AG09309 (cell line): ENCODE measurements at places on chromosomes 6 and 20.

DNA sequence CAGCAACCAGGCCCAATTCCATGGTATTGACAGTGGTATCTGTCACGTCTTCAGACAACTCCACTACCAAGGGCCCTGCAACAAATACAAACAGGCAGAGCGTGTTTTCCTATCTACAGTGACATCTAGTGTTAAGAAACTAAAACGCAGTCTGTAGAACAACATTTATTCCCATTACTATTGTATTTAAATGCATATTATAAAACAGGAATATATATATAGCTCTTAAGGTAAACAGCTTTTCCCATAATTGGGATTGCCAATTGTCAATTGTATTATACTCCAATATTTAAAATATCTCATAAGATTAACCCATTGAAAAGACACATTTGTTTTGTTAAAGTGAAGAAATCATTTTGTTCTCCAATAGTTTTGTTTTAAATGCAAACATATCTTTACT, 97.2 kb downstream of the KIF16B start:
- no peak for DNase-seq

- no peak for DNase-seq
Measured at GRCh38 chr6:47420394-47421371, 56.9 kb upstream of the CD2AP start.

DNA sequence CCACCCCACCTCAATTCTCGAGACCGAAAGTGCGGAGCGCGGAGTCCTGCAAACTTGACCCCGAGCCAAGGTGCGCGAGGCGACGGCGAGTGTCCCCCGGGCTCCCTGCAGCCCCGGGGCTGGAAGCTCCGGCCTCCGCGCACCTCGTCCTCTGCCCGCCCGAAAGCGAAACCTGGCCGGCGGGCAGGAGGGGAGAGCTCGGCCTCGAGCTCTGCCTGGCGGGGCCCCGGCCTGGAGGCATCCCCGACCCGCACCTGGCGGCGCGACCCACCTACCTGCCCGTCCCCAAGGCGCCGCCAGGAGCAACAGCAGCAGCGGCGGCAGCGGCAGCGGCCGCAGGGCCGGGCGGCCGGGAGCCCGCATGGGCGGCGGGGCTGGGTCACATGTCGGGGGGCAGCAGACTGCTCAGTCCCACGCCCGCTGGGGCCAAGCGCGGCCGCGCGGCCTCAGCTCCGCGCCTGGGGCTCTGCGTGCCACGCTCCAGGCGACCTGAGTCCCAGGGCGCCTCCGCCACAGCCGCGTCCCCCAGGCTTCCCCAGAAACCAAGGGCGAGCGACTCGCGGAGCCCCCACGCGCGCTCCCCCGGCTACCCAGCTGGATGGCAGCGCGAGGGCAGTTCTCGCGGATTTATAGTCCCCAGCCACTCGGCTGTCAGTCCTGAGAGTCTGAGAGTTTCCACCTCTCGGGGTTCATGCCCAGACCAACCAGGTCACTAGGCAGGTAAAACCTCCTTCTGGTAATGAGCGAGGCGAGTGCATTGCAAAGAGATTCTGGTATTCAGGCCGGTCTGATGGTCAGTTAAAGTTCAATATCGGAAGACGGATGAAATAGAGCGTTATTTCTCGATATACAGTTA, at the start of gene IL20RA:
Gene IL20RA (minus strand): TSS at position 600 of the 856 bp plus-strand sequence. CDS start 237 bp downstream, at position 363.
- DNase-seq: no peak

DNA sequence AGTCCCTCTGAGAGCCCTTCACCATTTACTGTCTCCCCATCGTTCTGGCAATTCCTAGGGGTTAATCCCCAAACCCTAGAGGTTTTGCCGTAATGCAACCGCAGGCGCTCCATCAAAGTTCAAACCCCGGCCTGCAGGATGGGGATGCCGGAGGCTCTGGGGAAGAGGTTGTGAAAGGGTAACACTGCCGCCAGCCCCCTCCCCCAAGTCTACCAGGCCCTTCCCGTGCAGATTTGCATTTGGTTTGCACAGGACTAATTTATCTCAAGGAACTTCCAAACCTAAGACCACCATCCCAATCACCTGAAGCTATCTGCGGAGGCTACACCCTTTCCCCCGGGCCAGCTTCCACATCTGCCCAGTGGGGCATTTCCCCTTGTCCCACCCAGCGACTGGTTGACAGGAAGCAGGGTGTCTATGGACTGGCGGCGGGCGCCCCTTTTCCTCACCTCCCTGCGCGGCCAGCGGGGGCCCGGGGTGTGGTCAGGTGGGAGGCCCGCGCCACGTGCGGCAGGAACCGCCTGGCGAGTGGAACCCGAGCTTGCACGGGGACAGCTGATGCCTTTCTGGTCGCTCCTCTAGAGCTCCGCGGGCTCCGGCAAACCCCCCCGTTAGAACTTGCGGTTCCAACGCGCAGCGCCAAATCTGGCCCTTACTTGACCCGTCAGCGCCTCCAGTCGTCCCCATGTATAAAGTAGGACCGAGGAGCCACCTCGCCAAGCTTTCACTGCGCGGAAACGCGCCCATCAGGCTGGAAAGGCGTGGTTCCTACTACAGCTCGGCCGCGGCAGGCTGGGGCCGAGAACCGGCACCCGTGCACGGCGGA, 9.4 kb upstream of the SLC4A11 start:
- no peak for DNase-seq

DNA sequence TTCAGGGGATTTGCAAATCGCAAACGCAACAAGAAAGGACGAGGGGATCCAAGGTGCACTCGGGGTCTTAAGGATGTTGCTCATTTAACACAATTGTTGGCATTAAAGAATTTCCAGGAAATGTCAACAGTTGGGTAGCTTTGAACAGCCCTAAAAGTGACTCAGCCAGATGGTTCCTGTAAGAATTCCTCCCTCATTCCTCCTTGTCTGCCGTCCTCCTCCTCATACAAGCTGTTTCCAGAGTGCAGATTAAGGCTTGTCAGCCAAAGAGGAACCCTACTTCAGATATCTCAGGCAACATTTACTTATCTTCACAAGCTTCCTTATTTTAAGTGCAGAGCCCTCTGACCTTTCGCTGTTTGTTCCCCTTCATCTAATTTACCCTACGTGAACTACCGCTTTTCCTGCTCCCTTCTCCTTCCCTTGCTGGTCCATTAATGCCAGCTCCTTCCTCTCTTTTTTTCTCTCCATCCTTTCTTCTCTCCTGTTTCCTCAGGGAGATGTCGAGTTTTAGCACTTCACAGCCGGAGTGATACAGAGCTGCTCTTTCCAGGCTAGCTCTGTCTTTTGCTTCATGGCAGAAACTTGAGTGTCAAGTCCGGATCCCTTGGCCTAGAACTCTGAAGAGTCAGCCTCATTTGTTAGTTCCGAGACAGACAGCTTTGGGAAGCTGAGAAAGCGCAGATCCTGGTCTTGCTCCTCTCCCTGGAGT, 26.1 kb upstream of the TBC1D7 start:
- no peak for DNase-seq
